ENCODE measurements at places on chromosomes 1 and 21.

DNA sequence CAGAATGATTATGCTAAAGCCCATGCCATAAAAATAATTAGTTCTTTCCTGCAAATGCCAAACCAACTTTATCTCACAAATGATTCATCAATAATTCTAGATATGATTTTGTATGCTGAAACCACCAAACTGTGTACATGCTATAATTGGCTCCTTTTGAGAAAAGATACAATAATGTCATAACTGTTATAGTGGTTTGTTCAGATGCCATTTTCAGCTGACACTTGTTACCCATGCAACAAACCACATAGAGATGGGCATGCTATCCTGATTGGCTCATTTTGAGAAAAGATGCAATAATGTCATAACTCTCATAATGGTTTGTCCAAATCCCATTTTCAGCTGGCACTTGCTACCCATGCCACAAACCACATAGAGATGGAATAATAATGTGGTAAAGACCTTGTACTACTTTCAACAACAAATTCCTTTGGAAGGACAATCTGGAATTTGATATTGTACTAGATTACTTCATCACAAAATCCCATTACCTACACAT lies 283.8 kb downstream of the TPR start:
- no peak for DNase-seq

- no peak for DNase-seq
Measured at GRCh38 chr1:56533621-56534020, 45.7 kb downstream of the PLPP3 start.

DNA sequence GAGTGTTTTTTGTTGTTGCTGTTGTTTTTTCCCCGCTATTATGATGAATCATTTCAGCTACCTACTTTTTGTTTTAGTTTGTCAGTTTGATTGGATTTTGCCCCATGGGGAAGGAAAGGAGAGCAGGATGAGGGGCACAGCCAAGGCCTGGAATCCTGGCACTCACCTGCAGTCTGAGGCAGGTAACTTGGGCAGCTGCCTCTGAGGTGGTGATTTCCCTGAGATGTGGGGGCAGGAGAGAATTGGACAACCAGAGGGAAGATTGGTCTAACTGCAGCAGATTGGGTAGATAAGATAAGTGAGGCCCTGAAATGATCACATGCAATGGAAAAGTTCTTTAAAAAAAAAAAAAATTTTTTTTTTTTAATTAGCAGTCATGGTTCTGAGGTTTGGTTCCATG lies 1.5 kb upstream of the LAX1 start:
- no peak for DNase-seq

GRCh38 chr1:231093156-231093922 lies 53.3 kb upstream of the FAM89A start:
- DNase-seq, result peak; percentile 4

GRCh38 chr1:225981714-225982113 lies 17.4 kb downstream of the SDE2 start:
- DNase-seq, result no peak

GRCh38 chr1:94049791-94050190 lies 71.2 kb downstream of the ABCA4 start:
- no peak for DNase-seq

DNA sequence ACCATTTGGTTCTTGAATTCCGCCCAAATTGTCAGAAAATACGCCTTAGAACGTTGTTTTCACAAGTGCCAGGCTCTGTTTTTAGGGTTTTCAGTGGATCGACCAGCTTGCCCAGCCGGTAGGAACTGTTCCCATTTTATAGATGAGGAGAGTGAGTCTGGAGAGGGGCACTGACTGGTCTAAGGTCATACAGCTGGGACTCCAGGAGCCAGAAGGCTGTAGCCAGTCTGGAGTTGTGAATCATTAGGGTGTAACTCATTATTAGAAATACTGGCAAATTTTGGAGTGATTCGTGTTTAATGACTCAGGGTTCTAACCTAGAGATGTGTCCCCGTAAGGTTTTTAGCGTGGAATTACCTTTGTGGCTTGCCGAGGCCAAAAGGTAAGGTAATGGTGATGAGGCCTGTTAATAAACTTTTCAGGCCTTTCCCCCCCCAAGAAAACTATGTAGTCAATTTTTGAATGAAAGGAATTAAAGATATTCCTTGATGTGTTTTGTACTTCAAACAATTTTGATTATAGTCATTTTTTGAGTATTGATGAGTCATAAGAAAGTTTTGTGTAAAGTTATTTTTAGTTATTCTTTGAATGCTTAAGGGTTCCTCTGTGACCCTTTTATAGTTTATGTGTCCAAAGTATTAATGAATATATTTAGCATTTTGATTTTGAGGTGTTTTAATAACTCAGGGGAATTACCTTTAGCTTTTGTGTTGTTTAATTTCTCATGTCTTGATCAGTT lies 2.1 kb downstream of the DYRK1A start:
- DNase-seq, result peak; percentile 88

DNA sequence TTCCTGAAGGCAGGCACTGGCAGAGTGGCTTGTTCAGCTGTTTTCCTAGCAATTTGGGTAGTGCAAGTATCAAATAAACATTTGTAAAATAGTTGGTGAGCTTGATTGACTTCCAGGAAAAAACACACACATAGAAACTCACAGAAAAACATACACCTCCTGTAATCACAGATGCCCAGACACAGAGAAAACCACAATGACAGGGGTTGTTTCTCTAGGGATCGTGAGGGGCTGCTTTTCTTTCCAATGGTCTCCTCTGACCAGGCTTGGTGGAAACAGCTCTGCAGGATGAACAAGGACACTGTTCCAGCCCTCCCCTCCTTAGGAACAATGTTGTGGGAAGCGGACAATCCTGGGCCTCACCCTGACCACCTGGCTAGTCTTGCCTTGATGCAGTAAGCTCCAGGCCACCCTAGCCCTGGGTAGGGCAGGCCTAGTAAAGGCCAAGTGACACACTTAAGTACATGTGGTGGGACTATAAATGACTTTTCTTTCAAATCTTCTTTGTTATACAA lies 142.5 kb upstream of the HMGB4 start:
- no peak for DNase-seq

DNA sequence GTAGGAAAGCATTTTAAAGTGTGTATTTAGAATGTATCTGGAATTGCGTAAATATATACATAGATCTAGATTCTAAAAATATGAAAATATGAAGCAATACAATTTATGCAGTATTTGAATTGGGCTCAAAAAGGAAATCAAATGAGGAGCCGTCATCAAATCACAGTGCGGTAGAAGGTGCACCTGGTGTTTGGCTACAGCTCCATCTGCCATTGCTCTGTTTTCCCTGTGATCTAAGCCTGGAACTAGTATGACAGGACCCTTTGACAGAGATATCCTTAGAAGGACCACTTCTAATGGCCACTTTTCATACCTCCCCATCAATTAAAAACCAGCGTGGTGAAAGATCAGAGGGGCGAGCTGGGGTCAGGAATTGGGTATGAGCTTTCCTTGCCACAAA lies 202.6 kb downstream of the NFIA start:
- DNase-seq, result no peak

- no peak for DNase-seq
Measured at GRCh38 chr1:64692911-64693310, 52.0 kb upstream of the RAVER2 start.

GRCh38 chr1:17012775-17013490 lies 1.2 kb upstream of the ATP13A2 start:
- DNase-seq, result peak; percentile 53

GRCh38 chr1:241131636-241132194 lies 225.3 kb downstream of the RGS7 start:
- DNase-seq, result no peak

GRCh38 chr1:198559362-198559761 lies 18.9 kb upstream of the ATP6V1G3 start:
- DNase-seq, result no peak

GRCh38 chr1:153485863-153486262 lies 25.4 kb upstream of the S100A7 start:
- DNase-seq, result peak; percentile 54

DNA sequence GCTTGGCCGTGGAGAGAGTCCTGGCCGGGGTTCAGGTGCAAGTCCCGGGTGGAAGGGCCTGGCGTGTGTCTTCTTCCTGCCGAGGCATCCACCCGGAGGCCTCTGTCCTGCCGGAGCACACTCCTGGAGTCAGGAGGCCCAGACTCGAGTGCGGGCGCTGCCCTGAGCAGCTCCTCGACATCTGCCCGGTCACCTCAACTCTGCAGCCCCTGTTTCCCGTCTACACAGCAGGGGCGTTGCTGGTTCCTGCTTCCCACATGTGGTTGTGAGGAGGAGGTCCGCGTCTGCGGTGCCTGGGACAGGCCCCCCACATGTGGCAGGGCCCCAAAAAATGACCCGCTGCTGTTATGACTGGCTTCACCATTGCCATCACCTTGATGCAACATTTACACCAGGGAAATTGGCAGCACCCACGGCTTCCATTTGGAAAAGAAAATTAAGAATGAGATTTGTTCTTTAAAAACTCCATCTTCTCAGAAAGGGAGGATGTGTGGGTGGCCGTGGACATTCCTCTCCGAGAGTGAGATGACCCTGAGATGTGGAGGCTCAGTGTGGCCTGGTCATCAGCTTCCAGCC lies 169.8 kb downstream of the PRDM16 start:
- no peak for DNase-seq

DNA sequence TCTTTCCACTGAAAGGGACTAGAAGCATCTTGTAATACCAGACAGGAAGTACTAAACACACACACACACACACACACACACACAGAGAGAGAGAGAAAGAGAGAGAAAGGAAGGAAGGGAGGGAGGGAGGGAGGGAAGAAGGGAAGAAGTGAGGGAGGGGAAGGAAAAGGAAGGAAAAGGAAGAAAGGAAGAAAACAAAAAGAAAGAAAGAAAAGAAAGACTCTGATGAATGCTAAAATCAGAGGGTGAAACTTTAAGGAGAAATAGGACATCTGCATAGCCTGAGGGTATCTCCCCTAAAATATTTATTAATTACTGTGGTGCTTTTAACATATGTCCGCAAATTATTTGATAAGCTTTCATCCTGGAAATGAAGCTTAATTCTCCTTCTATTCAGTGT lies 10.6 kb downstream of the TRIT1 start:
- DNase-seq, result no peak

GRCh38 chr1:25473653-25474225 lies 43.0 kb downstream of the MACO1 start:
- no peak for DNase-seq

DNA sequence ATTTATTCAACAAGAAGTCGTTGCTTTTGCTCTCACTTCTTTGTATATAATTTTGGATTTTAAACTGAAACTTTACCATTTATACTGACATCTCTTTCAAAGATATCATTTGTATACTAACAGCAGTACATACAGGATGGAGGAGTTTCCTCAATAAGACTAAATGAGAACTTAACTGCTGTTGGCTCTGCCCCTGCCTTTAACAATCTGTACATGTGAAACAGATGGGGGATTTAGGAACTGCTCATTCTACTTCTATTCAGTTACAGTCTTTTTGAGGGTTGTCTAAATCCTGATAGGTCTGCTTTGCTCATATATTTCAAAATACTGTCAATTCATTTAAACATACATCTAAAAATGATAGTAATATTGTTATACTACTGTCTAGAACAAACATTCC lies 663.2 kb downstream of the ADGRL2 start:
- no peak for DNase-seq

- DNase-seq, result peak; percentile 81
Measured at GRCh38 chr1:9101510-9102146, 27.3 kb downstream of the GPR157 start.

- DNase-seq, result no peak
Measured at GRCh38 chr1:245055752-245056151, 99.0 kb upstream of the KIF26B start.

GRCh38 chr1:24109686-24110475 lies 2.1 kb downstream of the MYOM3 start:
- DNase-seq, result no peak

- DNase-seq, result no peak
Measured at GRCh38 chr1:19756480-19756879, 43.2 kb downstream of the TMCO4 start.

DNA sequence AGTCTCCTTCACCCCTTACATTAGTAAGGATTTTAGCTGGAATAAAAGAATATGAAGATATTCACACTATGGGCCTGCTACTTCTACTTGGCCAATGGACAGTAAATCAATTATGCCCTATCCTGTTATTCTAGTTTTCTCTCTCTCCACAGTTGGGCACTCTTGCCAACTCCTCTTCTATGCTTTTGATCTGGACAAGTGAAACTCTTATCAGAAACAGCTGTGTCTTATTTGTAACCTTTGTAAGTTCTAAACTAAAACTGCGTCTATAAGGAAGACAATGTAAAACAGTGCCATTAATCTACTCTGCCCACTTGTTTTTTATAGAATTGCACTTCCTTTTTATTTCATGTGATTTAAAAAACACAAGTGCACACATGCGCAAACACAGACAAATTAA lies 244.0 kb upstream of the DMRTA2 start:
- DNase-seq, result no peak

GRCh38 chr1:7644961-7645750 lies 125.9 kb upstream of the VAMP3 start:
- no peak for DNase-seq

GRCh38 chr1:67399199-67399993 lies 30.8 kb downstream of the SERBP1 start:
- no peak for DNase-seq

DNA sequence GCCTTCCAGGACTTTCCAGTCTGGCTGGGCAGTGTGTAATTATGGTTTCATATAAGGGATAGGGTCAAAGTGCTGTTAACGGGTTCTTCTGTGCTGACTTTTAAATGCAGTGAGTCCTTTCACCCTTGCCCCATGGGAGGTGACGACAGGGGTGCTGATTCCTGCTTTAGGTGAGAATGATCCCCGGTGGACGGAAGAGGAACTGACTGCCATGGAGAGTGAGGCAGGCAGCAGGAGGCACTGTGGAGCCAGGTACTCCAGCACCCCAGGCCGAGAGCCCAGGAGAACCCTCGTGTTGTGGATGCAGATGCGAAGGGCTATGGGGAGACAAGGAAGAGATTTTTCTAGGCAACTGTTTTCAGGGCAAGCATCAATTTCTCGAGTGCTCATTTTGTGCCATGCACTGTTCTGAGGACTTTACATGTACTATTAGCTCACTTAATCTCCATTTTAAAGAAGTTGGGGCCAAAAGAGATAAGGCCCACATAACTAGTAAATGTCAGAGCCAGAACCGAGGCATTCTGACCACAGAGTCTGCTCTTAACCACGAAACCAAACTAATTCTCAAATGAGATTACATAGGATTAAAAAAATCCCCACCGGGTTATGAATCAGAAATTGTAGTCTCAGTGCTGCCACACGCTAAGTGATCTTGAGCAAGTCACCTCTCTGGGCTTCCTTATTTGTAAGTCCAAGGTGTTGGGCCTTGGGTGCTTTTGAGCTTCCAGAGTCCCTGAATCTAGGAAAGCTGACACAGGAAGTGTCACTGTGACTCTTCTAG lies 28.2 kb downstream of the STPG1 start:
- peak; percentile 81 for DNase-seq

GRCh38 chr21:45465105-45465504 lies 60.1 kb downstream of the COL18A1 start:
- no peak for DNase-seq

- no peak for DNase-seq
Measured at GRCh38 chr21:46152927-46153246, 2.5 kb downstream of the FTCD start.

- DNase-seq, result no peak
Measured at GRCh38 chr1:204348242-204348641, 11.5 kb downstream of the PLEKHA6 start.
